ENCODE measurements at places on chromosomes 3 and 15.

DNA sequence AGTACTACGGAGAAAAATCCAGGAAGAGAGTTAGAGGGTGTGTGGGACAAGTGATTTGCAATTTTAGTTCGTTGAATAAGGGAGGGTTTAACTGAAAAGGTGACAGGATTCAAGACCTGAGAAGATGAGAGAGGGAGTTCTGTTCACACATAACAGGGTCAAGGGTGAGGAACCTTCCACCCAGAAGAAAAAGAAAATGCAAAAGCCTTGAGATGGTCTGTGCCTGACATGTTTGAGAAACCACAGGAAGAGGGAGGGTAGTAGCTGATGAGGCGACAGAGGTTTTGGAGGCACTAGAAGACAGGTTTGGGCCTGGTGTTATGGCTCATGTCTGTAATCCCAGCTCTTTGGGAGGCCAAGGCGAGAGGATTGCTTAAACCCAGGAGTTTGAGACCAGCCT, 591 bp upstream of the SLC25A20 start:
- no peak for DNase-seq

DNA sequence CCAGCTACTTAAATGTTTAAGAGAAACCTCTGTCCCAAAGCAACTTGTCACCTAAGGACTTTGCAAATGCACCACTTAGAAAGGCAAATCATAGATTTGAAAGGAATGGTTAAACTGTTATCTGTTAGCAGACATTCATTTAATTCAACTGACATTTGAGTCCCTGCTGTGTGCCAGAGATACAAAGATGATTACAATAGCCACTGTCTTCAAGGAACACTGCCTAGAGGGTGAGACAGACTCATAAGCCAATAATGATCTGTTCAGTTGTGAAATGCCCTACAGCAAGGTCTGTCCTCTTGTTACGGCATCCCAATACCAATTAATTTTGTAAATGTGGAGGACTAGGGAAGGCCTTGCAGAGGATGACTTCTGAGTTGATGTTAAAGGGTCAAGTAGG, 113.1 kb downstream of the ATG7 start:
- no peak for DNase-seq

- DNase-seq, result no peak
Measured at GRCh38 chr15:72599855-72600464, 54.5 kb upstream of the GOLGA6B start.

- DNase-seq, result no peak
Measured at GRCh38 chr15:26773067-26773877, 406 bp upstream of the GABRB3 start.

GRCh38 chr15:48604567-48604966, 40.9 kb downstream of the FBN1 start:
- DNase-seq, result no peak

GRCh38 chr3:37198996-37199395, 24.6 kb upstream of the LRRFIP2 start:
- DNase-seq, result no peak

GRCh38 chr3:145089337-145089736, 1071.6 kb downstream of the PLOD2 start:
- DNase-seq, result no peak

- DNase-seq, result no peak
Measured at GRCh38 chr15:56798639-56799038, 65.3 kb upstream of the ZNF280D start.

- DNase-seq, result no peak
Measured at GRCh38 chr3:123716411-123716810, 131.6 kb upstream of the HACD2 start.

DNA sequence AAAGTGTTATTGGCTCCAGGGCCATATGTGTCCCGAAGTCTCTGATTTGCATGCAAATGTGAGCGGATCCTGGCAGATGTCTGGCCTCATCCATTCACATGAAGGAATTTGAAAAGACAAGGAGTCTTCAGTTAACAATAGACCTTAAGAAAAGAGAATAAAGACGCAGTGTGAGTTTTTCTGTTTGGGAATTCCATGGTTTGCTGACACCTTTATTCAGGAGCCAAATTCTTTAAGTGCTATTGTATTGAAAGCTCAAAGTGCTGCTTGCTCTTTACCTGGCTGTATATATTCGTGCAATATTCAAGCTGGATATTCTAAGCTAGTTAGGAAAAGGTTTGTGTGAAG, 2.2 kb downstream of the LRRN1 start:
- no peak for DNase-seq

- no peak for DNase-seq
Measured at GRCh38 chr3:71466483-71466882, 117.0 kb downstream of the FOXP1 start.

DNA sequence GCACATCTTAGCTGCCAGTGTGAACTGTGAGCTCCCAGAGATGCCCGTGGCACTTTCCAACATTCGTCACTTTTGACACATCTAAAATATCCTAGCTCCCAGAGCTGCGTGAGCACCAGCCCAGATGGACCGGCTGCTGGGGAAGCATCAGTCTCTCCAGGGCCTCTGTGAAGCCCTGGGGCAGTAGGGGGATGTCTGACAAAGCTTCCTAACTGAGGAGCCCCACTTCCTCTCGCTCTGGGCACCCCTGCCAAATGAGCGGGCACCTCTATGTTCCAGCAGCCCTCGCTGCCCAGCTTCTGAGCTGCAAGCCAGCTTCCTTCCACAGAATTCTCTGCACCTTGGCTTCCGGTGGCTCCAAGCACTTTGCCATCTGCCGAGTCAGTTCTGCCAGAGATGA, 91.1 kb downstream of the LIPC start:
- DNase-seq, result no peak
